Amniotic epithelial cell (primary cell): ENCODE measurements at places on chromosomes 2 and 18.

DNA sequence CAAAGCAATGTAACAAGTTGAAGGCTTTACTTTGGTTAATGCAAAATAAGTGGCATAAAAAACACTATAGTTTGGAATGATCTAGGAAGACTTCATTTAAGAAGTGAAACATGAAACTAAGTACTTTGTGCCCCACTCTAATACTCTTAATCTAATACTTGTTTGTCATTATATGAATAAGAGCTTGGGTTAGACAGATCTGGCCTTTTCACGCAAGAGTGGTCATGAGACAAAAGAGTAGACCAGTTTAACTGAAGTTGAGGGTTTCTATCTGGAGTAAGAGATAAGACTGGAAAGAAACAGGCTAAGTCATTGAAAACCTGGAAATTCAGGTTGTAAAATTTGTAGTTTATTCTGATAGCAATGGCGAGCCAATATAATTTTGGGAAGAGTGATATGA lies 2.8 kb downstream of the SLC30A6 start:
- DNase-seq, result no peak

DNA sequence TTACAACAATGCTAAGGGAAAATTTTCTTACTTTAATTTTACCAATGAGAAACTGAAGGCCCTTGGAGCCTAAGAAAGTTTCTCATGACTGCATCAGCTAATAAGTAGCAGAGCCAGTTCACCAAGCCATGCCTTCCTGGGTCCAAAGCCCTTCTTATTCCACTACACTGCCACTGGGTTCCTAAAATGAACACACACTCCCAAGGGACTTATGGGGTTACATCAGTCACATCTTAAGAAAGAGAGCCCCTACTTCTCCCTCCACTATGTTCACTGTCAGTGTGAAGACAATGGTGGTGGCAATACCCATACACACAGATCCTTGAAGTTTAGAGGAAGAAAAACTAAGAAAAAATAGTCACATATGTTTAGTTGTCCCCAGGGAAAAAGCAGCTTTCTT lies 20.6 kb downstream of the MBD2 start:
- no peak for DNase-seq

- no peak for DNase-seq
These were observed 10.5 kb upstream of the ZAP70 start for GRCh38 chr2:97702731-97703470.

- DNase-seq, result no peak
These were observed 37.1 kb upstream of the SMAD7 start for GRCh38 chr18:48987821-48988220.

DNA sequence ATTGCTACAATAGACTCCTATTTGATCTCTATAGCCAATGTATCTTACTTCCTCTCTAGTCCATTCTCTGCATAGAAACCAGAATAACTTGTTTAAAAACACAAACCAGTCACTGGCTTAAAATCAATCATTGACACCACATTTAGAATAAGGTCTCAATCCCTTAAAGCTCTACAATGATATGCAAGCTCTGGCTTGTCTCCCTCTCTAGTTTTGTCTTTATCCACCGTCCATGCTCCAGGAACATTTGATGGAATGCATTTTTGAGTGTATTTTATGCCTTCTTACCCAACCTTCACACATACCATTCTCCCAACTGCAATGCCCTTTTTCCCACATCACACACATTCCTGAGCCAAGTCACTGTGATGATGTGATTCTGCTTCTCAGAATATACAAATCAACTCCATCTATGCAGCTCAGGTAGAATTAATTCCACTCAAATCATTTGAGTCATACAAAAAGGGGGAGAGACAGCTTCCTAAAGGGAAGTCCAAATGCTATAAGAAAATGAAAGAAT lies 1107.2 kb downstream of the DPP10 start:
- DNase-seq, result peak; percentile 19

DNA sequence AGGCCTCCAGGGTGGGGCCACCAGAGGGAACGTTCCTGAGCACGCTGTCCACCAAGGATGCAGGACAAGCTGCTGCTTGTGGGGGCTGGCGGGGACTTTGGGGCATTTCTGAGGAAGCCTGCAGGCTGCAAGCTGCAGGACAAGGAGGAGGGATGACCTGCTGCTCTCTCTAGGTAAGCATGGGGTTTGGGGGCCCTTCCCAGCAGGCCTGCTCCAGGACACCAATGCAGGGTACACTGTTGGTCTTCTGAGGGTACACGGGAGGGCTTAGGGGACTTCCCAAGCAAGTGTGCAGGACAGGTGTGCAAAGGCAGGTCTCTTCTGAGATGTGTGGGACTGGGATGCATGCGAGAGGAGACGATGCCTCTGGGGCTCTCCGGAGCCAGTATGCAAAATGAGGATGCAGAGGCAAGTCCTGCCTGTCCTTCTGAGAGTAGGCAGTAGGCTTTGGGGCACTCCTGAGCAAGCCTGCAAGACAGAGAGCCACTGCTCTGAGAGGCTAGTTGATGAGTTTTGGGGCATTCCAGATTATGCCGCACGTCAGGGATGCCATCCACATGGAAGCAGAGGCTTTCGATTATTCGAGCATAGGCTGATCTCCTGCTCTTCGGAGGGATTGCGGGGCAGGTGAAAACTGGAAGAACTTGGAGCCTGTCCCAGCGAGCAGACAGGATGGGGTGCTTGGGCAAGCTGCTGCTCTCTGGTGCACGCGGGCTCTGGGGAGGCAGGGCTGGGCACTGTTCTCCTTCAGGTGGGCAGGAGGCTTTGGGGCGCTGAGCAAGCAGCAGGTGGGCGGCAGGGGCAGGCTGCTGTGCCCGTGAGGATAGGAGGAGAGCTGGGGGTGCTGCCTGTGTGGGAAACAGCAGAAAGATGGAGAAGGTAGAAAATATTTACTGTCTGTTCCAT lies 44.6 kb downstream of the CNGA3 start:
- DNase-seq, result no peak

DNA sequence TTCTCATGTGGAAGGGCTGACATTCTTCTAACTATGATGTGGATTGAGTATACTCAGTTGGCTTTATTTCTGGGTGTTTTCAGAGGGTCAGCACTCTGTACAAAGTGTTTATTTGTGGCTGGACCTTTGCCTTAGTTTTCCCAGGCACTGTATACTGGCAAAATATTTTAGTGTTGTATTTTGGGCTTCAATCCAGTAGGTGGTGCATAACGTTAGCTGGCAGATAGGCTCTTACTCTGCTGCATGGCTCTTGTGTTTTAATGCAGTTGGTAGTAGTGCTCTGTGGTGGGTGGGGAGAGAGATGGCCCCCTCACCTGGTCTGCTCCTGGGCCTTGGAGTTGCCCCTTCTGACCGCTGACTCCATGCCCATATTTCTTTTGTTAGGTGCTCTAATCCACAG lies 75.6 kb upstream of the REG3A start:
- DNase-seq, result no peak
